ENCODE measurements at places on chromosomes 1 and 21.

DNA sequence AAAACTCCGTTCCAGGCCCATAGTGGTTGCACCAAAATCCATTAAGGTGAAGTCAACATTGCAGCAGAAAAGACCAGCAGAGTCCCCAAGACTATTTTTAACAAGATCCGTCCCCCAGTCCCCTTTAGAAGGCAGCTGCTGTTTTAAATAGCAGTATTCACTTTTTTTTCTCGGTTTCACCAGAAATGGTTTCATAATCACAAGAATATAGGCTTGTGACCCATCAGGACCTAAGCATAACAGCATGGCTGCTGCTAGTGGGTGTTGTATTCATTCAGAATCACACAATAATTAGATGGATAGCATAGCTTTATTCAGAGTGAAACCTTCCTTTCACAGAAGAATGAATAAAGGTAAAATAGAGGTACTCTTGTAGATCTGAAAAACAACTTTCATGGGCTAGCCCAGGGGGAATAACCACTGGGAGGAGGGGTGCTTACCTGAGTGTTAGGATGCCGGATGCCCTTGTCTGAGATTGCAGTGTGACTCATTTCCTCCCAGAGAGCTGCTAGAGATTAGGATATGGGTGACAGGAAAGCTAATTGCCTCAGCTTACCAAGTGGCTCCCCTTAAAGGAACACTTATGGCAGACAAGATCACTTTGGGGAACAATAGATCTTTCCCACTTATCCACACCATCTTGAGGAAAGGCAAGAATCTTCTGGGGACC lies 35.0 kb downstream of the ACKR1 start:
- no peak for DNase-seq

DNA sequence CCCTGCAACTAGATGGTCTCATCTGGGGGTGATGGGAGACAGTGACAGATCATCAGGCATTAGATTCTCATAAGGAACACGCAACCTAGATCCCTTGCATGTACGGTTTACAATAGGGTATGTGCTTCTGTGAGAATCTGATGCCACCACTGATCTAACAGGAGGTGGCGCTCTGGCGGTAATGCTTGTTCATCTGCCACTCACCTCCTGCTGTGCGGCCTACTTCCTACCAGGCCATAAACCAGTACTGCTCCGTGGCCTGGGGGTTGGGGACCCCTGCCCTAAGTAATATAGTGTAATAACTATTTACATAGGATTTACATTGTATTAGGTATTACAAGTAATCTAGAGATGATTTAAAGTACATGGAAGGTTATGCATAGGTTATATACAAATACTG lies 134.9 kb downstream of the CLEC20A start:
- DNase-seq: no peak

- no peak for DNase-seq
These were observed 318.5 kb upstream of the DUSP10 start for GRCh38 chr1:222060210-222060916.

DNA sequence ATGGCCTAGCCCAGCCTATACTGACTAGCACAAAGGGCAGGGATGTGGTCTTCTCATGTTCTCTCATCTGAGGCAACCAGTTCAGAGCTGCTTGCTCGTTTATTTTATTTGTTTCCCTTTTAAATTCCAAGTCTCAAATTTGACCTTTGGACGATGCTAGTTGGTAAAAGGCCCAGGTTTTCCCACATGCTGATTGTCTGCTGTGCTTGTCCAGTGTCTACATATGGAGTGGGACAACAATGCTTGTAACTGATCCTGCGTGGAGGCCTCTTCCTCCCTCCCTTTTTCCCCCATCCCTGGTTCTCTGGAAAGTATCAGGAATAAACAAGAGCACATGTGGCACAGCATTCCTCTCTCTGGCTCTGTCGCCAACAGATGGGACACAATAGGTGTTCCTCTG lies 34.0 kb upstream of the BEND5 start:
- DNase-seq: no peak

GRCh38 chr21:45415188-45415942 lies 10.4 kb downstream of the COL18A1 start:
- DNase-seq: no peak

GRCh38 chr1:89260042-89260441 lies 12.6 kb downstream of the GBP5 start:
- no peak for DNase-seq

DNA sequence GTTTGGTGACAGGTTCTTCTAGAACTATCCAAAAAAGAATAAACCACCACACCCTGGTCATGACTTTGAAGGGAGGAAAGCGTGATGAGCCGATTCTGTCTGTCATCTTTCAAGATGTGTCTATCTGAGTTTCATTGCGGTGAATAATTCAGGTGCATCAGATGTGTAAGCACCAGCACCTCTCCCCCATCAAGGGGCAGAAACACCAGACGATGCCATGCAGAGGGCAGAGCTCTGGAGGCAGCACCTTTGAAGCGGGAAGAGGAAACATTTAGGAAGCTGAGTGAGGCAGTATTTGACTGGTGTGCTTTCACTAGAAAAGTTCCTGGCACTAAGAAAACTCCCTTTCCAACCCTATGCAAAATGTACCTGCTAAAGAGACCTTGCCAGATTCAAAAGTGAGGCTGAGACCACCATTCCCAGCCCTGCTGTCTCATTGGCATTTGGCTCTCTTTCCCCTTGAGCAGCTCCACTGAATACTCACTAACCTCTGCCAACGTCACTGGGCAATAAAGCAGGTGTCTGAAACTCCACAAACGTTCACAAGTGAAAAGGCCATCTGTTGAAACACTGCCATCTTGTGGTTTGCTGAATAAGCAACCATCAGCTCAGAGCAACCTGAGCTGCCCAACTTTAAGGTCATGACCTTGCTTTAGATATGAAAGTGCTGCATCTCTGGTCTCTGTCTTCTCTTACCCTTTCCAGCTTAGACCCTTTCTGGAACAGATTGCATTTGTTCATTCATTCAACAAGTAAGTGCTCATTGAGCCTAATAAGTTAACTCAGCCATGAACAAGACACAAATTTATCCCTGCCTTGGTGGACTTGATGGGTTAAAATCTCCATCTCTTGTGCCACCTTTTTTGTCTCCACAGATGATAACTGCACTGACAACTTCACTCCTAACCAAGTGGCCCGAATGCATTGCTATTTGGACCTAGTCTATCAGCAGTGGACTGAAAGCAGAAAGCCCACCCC lies 228.6 kb downstream of the PAPPA2 start:
- no peak for DNase-seq

DNA sequence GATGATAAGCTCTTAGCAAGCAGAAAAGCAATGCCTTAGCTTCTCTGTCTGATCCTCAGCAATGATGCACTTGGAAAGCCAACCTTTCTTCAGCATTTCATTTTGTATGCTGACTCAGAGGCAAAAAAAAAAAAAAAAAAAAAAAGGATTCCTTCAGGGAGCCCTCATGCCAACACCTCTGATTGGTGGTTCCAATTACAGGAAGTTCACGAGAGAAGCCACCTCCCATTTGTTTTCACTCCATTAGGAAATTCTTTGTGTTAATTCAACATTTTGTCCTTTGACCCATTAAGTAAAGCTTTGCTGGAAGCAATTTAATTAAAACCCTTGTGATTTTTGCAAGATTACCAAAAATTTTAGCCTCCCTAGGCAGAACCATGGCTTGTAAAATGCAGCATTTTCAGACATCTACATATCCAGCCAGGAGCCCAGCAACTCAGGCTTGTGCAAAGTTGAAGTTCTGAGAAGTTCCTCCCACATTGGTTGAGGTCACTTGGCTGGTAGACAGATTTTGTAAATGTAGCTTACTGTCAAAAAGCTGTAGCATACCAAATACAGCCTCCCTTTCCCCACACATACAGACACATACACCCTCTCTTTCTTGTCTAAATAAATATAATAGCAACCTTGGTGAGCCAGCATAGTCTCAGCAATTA lies 27.1 kb upstream of the VTCN1 start:
- DNase-seq: no peak

- no peak for DNase-seq
These were observed 1.0 kb upstream of the RUNX3 start for GRCh38 chr1:24931146-24931467.

GRCh38 chr1:230424391-230425251 lies 1.5 kb downstream of the PGBD5 start:
- DNase-seq: no peak

DNA sequence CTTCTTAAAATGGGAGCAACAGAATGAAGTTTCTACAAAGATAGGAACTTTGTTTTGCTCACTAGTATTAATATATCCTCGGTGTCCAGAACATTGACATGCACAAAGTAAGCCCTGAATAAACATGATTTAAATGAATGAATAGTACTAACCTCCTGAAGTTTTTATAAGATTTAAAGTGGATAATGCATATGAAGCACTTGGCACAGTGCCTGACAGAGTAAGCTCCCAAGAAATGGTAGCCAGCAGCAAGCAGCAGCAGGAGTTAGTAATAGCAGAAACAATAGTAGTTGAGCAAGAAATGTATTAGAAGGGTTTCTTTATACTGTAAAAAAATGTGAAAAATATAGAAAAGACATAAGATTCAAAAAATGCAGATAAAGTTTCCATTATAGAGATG lies 258.1 kb upstream of the C1orf87 start:
- no peak for DNase-seq

- DNase-seq: no peak
These were observed 653.8 kb downstream of the NPHP4 start for GRCh38 chr1:5338466-5338865.

DNA sequence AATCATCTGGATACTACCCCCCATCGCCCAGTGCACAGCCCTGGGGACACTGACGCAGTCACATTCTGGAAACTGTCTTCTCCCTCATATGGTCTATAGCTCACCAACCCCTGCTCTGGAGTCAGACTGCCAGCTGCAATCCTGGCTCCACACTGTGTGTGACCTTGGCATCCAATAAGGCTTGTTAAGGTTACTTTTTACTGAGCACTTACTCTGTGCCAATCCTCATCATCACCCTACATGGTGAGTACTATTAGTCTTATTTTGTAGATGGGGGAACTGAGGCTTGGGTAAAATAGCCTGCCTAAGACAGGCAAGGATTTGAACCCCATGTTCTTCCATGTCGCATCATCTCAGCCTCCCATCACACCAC lies 34.9 kb downstream of the AHDC1 start:
- no peak for DNase-seq

DNA sequence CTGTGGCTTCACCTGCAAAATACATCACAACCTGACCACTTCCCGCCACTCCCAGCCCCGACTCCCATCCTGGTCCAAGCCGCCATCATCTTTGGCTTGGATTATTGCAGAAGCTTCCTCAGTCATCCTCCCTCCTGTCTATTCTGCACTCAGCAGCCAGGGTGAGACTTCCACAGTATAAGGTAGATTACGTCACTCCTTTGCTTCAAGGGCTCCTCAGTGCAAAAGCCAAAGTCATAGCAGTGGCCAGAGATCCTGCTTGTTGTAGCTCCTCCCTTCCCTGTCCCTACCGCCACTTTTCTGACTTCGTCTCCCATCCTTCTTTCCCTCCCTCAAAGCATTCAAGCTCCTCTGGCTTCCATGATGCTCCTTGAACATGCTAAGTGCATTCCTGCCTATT lies 152.8 kb downstream of the GRIK3 start:
- no peak for DNase-seq

DNA sequence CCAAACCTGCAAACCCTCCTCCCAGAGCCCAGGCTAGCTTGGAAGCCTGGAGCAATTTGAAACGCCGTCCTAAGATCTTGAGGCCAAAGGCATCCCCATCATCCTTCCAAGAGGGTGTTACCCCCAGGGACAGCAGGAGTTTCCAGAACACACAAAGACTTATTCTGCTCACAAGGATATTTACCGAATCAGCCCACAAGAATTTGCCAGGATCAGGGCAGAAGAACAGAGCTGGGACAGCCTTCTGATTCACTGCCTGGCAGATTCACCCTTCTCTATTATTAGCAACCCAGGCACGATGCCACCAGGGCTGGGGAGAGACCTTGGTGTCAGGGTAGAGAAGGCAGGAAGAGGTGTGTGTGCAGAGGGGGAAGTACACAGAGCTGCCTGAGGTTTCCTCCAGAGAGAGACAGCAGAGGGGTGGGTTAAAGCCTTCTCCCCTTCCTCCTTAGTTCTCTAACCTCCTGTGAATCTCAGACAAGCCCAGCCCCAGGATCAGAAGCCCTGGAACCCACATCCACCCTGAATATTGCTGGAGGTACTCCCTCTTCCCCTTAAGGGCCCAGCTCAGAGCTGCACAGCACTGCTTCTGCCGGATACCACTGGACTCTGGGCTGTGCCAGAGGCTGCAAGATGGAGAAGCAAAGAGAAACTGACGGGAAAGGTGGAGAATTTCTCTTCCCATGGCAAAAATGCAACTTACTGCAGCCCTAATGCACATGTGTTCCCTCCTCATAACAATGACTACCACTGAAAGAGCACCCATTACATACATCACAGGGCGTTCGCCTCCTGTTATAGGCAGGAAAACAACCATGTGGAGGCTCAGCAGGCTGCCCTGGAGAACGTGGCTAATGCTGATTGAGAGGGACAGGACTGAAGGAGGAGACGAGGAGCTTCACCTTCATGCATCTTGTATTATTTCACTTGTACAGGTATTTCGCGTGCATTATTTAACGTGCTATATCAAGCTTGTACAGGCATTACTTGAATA lies 61.8 kb downstream of the ITPKB start:
- peak; percentile 43 for DNase-seq

GRCh38 chr21:46126309-46127238 lies 28.7 kb downstream of the COL6A2 start:
- DNase-seq: no peak

- no peak for DNase-seq
These were observed 23.4 kb upstream of the RNF187 start for GRCh38 chr1:228463559-228464455.

DNA sequence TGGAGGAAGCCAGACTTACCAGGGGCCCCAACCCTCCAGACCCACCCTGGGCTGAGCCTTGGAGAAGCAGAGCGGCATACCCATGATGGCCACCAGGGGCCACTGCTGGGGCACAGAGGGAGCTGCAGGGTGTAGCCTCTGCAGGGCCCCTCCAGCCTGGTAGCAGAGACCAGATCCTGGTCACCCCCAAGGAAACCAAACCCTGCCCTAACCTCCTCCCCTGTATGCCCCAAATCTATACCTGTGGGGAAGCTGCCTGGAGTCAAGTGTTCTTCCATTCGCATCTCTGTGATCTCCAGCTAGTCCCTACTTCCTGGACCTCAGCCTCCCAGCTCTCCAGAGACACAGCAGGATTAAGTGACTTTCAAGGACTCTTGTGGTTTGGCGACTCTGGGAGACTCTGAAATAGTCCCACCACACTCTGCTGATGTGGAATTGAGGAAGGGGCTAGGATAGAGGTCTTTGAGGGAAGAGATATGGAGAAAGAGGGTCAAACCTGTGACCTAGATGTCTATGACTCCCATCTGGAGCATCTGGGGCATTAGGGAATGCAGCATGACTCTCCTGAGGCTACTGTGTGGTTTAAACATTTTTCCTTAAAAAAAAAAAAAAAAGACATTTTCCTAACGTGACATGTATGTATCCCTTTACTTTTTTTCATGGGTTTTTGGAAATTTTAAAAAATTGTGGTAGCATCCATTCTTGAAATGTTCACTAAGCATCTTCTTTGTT lies 119.2 kb upstream of the IPO9 start:
- DNase-seq: no peak

DNA sequence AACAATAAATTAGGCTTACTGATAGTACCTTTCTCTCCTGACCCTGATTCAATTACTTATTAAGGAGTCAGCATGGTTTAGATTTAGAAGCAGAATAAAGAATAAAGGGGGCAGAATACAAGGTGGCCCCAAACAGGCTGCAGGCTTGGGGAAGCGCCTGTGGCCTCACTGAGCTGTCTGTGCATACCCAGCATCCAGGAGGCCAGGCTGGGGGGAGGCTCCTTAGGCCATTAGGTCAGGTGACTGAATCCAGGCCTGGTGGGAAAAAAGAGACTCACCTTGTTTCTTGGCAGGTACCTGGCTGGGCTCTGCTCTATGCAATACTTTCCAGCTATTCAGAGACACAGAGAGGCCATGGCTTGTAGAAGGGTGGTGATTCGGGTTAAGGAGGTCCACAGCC lies 38.8 kb downstream of the PGBD5 start:
- DNase-seq: no peak
